ENCODE measurements at places on chromosomes 2 and 18. TPM values are rescaled to one million over a fixed set of nuclear protein-coding genes. Genes with fewer than 3 reads are reported as not detected.

The PRSS56 gene
- not detected for polyA plus RNA-seq

The CNDP1 gene
- polyA plus RNA-seq: not detected

The ACTR3 gene
- 63.7 TPM for polyA plus RNA-seq

The EVA1A gene
- polyA plus RNA-seq: 5.0 TPM

The NYAP2 gene
- polyA plus RNA-seq: not detected

Data from GM23338 (cell line).